ENCODE measurements at places on chromosomes 1 and 21. TPM values are rescaled to one million over a fixed set of nuclear protein-coding genes. Genes with fewer than 3 reads are reported as not detected.

Gene OPRD1
- total RNA-seq: 0.56 TPM

GRCh38 chr1:31617218-31617915 lies at the start of gene HCRTR1:
TSS of gene HCRTR1 (plus strand) at chr1:31617689. CDS start at chr1:31619193, 1,504 bp downstream.
- peak; percentile 64 for DNase-seq

Gene RGS13
- total RNA-seq: not detected

DNA sequence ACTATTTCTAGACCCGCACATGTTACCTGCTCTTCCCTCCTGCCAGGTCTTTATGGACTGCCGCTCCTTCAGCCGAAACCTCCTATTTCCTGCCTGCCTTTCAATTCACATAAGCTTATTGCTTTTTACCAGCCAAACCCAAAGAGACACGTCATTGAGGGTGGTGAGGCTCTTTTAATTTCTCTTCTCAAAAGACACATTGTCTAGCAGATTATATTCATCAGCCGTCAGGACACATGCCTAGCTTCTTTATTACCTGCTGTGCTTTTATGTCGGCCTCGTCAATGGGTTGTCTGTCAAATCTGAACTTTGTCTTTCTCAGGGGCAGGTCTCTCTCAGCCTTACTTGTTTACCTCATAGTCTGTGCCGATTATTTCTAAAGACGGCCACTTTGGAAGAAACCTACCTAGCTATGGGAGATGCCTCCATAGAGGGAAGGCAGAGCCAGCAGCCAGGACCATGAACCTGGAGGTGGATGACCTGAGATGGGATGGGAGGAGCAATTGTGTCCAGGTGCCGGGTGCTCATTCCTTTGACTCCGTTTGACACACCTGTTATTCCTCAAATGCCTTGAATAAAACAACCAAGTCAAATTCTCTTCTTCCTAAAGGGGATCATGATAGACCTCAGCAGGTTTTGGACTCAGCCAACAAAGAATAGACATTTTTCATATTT lies 42.0 kb downstream of the ZBTB18 start:
- DNase-seq: no peak

DNA sequence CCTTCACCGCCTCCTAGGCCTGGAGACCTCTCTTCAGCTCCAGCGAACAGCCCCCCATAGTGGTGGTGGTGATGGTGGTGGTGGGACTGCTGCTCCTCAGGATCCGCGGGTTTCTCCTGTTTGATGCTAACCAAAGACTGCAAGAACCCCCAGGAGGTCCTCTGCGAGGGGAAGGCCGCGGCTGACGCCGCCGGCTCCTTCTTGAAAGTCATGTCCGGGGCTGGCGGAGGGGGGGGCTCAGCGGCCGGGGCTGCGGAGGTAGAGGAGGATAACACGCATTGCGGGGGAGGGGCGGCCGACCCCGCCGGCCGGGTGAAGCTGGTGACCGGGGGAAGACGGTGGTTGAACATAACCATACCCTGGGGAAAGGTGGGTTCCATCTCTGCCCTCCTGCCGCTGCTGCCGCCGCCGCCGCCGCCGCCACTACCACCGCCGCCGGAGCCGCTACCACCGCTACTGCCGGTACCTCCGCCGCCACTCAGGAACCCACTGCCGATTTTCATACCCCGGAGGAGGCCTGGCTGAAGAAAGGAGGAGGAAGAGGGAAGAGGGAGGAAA lies 554 bp downstream of the ZNF281 start:
- peak; percentile 75 for DNase-seq

- no peak for DNase-seq
Measured at GRCh38 chr1:223074445-223075300, 68.4 kb downstream of the TLR5 start.

DNA sequence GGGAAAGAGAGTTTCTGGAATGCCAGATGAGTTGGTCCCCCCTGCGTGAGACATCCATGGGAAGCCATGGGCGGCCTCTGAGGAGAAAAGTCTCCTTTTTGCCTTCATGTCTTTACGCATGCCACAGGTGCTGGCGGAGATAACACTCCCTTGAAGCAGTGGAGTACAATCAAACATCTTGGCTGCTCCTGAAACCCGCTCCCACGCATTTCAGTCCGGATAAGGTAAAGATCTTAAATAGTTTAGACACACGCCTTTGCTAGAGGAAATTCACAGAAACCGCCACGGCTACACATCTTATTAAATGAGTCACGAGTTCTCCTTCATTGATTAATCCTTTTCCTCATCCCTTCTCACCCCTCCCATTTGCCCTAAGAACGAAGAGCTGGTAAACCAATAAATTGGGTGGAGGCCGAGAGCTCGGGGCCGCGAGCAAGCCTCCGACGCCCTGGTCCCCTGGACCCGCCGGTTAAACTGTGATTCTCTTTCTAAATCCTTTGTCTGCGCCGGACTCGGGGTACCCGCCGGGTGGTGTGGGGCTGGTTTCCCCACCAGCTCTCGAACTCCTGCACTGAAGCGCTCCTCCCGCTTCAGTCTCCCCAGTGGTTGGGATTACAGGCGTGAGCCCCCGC lies 6.6 kb upstream of the ZNF669 start:
- DNase-seq: peak; percentile 64

Gene NTNG1
- total RNA-seq: 0.84 TPM

Gene CLCNKA
- total RNA-seq: 1.9 TPM

GRCh38 chr1:157089789-157090188 lies 9.8 kb downstream of the ETV3L start:
- DNase-seq: no peak

- DNase-seq: no peak
Measured at GRCh38 chr1:193680247-193680923, 494.0 kb upstream of the B3GALT2 start.

DNA sequence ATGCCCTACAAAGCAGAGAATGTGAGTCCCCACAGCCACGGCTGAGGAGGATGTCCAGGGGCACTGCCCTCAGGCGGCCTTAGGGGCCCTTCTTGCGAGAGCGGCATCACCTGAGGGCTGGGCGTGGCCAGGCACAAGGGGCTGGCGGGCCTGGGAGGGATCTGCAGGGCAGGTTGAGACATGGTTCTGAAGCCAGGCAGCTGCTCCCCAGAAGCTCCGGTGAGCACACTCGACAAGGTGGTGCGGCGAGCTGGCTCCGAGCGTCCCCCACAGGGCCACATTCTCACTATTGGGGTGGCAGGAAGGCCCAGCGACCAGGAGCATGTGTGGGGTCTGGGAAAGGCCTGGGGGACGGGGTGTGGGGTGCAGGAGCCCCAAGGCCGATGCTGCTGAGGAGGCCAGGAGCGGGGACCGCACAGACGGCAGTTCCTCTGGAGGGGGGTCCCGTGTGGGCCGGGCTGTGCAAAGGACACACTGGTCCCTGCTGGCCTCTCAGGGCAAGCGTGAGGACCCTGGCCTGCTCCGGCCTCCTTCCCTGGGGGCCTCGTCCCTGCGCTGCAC lies 47.2 kb downstream of the MORN1 start:
- DNase-seq: no peak

- DNase-seq: peak; percentile 51
Measured at GRCh38 chr1:70134148-70134547, 71.2 kb downstream of the LRRC40 start.

DNA sequence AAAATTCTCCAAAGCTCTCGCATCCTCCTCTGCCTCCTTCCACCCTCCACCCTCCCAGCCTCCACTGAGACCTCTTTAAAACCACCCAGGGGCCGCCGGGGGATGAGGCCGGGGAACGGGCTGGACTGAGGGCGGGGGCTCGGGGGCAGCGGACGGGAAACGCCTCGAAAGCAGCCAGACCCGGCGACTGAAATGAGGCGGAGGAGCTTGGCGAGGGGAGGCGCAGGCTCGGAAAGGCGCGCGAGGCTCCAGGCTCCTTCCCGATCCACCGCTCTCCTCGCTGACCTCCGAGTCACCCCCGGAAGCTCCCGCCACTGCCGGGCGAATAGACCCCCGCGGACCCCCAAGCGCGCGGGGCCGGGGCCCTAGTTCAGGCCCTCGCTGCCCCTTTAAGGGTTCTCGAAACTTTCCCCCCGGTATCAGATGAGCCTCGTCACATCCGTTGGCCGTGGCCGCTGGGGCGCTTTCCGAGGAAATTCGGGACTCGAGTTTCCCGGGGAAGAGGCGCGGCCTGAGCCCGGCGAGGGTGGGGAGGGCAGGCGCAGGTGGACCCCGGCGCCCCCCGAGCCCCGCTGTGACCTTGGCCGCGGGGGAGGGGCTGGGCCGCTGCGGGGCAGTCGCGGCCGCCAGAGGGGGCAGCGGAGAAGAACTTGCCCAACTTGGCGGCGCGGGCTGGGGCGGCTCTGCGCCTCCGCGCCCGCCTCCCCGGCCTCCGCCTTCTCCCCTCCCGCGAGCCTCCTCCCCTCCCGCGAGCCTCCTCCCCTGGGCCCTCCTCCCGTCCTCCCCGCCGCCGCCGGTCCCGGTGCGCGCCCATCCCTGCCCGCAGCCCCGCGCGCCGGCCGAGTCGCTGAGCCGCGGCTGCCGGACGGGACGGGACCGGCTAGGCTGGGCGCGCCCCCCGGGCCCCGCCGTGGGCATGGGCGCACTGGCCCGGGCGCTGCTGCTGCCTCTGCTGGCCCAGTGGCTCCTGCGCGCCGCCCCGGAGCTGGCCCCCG lies at the start of gene BACE2:
BACE2 (plus strand) TSS at position 813 of the 995 bp plus-strand sequence; CDS start at position 917, 104 bp downstream.
- DNase-seq: peak; percentile 90

Measured in endodermal cell (in vitro differentiated cells).